ENCODE measurements at places on chromosomes 7 and 10.

- no peaks in the 10 kb centered on the region for H3K36me3 ChIP-seq
- H3K4me1 ChIP-seq = no peaks in the 10 kb centered on the region
- DNase-seq = no peak
- no peak overlapping the region for H3K27ac ChIP-seq
Measured at GRCh38 chr7:34991938-34992840, 45.1 kb downstream of the DPY19L1 start.

GRCh38 chr7:21413502-21413901, 14.4 kb upstream of the SP4 start:
- DNase-seq = no peak
- no peak overlapping the region for H3K27ac ChIP-seq
- H3K27me3 ChIP-seq = no peaks in the 10 kb centered on the region
- no peaks in the 10 kb centered on the region for H3K36me3 ChIP-seq
- no peaks in the 10 kb centered on the region for H3K4me1 ChIP-seq

DNA sequence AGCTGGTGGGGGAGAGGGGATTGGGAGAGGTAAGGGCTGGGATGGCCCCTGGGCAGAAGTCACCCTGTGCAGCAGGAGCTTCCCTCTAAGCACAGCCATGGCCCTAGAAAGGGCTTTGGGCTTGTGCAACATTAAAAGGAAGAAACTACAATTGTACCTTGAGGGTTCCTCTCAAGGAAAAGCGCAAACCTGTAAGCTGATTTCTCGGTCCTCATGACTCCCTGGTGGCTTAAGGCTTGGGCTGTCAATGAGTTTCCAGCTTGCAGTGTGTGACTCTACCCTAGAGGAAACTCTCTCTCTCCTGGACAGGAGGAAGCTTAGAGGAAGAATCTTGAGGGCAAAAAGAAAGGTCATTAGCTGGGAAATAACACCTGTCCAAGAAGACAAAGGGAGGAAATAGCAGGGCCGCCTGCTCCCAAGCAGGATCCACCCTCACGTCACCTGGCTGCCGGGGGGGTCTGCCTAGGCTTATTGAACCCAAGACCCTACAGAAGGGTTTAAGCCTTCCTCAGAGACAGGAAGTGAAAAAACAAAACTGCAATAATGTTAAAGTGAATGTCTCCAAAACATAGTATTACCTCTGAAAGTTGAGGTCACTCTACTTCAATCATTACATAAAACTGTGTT, 112.5 kb downstream of the WDR11 start:
- H3K36me3 ChIP-seq = no peaks in the 10 kb centered on the region
- H3K27me3 ChIP-seq = peaks cover 67% of the 10 kb centered on the region
- H3K27ac ChIP-seq = no peak overlapping the region
- no peaks in the 10 kb centered on the region for H3K4me1 ChIP-seq

DNA sequence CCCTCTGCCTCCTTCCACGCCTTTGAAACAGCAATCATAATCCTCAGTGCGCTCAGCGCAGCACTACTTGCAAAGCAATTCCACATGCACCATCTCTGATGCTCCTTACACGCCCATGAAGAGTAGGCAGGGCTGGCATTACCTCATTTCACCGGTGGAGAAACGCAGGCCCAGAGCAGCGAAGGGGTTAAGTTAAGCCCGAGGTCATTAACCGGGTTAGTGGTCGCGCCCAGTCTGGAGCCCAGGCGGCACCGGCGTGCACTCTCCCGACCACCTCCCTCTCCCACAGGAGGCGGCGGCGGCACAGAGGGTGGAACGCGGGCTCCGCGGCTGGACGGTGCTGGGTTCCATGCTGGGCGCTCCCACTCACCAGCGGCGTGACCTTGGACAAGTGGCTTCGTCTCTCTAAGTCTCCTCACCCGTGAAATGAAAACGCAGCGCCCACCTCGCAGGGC, 515 bp downstream of the FASTK start:
- peaks cover 66% of the 10 kb centered on the region for H3K4me1 ChIP-seq
- no peaks in the 10 kb centered on the region for H3K27me3 ChIP-seq
- peak overlapping the region; percentile 86 for H3K27ac ChIP-seq

DNA sequence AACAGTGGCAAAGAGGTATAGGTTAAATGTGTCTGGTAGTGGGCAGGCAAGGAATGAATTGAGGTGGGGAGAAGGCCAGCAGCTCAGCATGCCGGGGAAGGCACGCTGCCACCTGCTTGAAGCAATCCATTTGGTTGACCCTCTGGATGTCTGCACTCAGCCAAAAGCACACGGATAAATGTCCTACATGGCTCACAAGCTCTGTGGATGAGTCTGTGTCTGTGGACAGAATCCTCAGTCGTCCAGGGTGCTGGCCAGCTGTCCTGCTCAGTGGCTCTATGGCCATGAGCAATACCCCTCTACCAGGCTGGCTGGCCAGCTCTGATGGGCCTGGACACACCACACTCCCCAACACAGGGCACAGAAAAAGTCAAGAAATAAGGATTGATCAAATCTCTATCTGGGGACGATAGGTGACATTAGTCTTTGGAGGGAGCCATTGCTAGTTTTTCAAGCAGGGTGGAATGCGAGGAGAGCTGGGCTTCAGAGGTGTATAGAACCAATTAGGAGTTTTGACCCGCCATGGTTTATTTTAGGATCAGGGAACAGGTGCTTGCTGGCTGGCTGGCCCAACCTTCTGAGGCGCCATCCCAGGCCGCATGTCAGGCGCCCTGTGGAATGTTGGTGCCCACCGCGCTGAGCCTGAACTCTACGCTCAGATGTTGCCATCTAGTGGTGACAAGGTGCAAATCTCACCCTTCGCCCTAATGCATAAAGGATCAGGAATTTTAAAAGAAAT, 493.4 kb downstream of the TNS3 start:
- peak; percentile 65 for DNase-seq
- H3K27ac ChIP-seq = no peak overlapping the region
- no peak overlapping the region for H3K4me3 ChIP-seq
- no peaks in the 10 kb centered on the region for H3K27me3 ChIP-seq
- no peaks in the 10 kb centered on the region for H3K4me1 ChIP-seq

GRCh38 chr10:19704544-19704943, 111.7 kb upstream of the PLXDC2 start:
- no peaks in the 10 kb centered on the region for H3K4me1 ChIP-seq
- no peak for DNase-seq
- no peaks in the 10 kb centered on the region for H3K36me3 ChIP-seq
- no peak overlapping the region for H3K4me3 ChIP-seq
- H3K27ac ChIP-seq = no peak overlapping the region
- no peaks in the 10 kb centered on the region for H3K27me3 ChIP-seq

- no peaks in the 10 kb centered on the region for H3K27me3 ChIP-seq
- peak overlapping the region; percentile 70 for H3K4me3 ChIP-seq
- no peak for DNase-seq
- H3K27ac ChIP-seq = peak overlapping the region; percentile 34
- peaks cover 77% of the 10 kb centered on the region for H3K4me1 ChIP-seq
Measured at GRCh38 chr10:32954080-32954479, 4.0 kb downstream of the ITGB1 start.

DNA sequence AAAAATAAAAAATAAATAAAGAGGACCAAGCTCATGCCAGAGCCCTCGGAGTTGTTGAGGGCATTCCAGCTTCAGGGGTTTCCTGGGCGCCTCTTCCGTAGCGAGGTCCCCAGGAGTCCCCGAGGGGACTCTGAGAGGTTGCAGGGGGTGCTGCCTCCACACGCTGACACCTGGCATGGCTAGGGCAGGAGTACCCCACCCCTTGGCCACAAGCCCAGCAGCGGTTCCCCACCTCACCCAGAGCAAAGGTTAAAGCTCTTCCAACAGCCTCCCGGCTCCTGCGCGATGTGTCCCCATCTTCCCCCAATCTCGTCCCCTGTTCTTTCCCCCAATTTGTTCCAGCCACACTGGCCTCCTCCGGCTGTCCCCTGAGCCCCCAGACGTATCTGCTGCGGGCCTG, 4.5 kb downstream of the AMZ1 start:
- peaks cover 23% of the 10 kb centered on the region for H3K4me1 ChIP-seq
- H3K27me3 ChIP-seq = peaks cover 25% of the 10 kb centered on the region
- no peak overlapping the region for H3K4me3 ChIP-seq
- no peak for DNase-seq

DNA sequence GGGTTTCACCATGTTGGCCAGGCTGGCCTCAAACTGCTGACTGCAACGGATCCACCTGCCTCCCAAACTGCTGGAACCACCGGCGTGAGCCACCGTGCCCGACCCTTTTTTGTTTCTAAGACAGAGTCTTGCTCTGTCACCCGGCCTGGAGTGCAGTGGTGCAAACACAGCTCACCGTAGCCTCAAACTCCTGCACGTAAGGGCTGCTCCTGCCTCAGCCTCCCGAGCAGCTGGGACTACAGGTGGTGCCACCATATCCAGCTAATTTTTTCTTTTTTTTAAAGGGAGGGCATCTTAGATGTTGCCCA, 36.4 kb downstream of the ADAP1 start:
- H3K27me3 ChIP-seq = no peaks in the 10 kb centered on the region
- DNase-seq = no peak
- H3K4me1 ChIP-seq = peaks cover 17% of the 10 kb centered on the region
- H3K4me3 ChIP-seq = no peak overlapping the region
- no peaks in the 10 kb centered on the region for H3K36me3 ChIP-seq

- H3K36me3 ChIP-seq = no peaks in the 10 kb centered on the region
- H3K4me3 ChIP-seq = no peak overlapping the region
- no peaks in the 10 kb centered on the region for H3K27me3 ChIP-seq
- peaks cover 6% of the 10 kb centered on the region for H3K4me1 ChIP-seq
Measured at GRCh38 chr10:25076506-25077177, 60.2 kb downstream of the THNSL1 start.

- no peaks in the 10 kb centered on the region for H3K4me1 ChIP-seq
- H3K36me3 ChIP-seq = no peaks in the 10 kb centered on the region
- H3K27me3 ChIP-seq = no peaks in the 10 kb centered on the region
- no peak for DNase-seq
- H3K27ac ChIP-seq = no peak overlapping the region
Measured at GRCh38 chr10:2633630-2634029, 433.7 kb upstream of the PFKP start.

GRCh38 chr7:100719523-100720278, 567 bp upstream of the EPO start:
- no peak overlapping the region for H3K27ac ChIP-seq
- peaks cover 10% of the 10 kb centered on the region for H3K4me1 ChIP-seq
- no peak for DNase-seq

- no peak for DNase-seq
- no peak overlapping the region for H3K27ac ChIP-seq
- H3K27me3 ChIP-seq = peaks cover 18% of the 10 kb centered on the region
- H3K36me3 ChIP-seq = no peaks in the 10 kb centered on the region
Measured at GRCh38 chr7:142703655-142704305, 45.5 kb upstream of the PRSS1 start.

All from heart right ventricle (tissue), 16 donors.